ENCODE measurements at places on chromosomes 1 and 21.

- no peak for DNase-seq
Observed at GRCh38 chr1:177106614-177107365, 57.7 kb downstream of the ASTN1 start.

- DNase-seq: no peak
Observed at GRCh38 chr1:203046984-203047630, 20.8 kb downstream of the PPFIA4 start.

DNA sequence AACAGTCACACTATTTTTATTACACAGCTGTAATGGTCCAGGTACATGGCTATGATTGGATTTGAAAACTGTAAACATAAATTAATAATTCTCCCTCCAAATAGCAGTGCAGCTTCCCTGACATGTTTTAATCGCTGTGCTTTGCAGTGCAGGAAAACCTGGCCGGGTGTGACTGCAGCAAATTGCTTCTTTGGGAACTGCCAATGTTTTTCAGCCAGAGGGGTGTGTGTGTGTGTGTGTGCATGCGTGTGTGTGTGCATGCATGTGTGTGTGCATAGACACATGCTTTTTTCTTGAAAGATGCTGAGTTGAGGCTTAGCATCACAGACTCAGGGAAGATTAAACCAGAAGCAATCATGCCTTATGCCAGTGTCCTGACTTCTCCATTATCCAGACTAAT, 231.2 kb downstream of the PRDM2 start:
- DNase-seq: no peak

- DNase-seq: no peak
Observed at GRCh38 chr1:235567812-235568503, 63.7 kb upstream of the B3GALNT2 start.

GRCh38 chr1:43987159-43987902, 4.1 kb upstream of the CCDC24 start:
- no peak for DNase-seq

DNA sequence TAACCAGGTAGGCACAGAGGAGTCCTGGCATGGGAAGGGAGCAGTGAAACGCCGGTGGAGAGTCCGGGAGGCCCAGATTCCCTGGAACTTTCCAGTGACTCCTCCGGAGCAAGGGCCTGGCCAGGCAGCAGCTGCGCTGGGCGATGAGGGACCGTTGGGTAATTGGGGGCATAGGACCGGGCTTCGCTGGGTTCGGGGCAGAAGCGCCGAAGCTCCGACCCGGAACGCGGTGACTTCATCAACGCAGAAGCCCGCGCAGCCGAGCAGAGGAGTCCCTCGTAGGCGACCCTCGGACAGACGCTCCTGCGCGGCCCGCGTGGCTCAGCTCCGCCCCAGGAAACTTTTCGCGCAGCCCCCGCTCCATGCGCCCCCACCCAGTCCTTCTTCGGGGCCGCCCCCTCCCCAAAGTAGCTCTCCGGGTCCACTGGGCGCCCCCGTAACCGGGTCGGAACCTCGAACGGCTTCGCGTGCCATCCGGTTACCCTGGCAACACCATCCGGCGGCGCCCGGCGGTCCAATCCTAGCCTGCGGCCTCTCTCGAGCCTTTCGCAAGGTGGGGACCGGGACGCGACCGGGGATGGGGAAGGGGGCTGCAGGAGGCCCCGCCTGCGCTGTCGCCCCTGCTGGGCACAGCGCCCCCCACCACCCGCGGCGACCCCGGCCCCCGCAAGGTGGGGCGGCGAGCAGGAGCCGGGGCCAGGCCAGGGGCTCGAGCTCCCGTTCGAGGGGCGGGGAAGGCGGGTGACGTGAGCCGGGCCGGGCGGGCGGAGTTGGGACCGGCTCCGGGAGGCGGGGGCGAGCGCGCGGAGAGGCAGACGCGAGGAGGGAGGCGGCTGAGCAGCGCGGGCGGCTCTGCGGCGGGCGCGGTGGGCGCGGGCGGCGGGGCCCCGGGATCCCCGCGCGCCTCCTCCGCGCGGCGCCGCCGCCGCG, at the start of gene AJAP1:
Gene AJAP1, plus strand, starts transcription at position 814 of the 930 bp plus-strand sequence. CDS start 817 bp downstream, outside the sequence.
- no peak for DNase-seq

DNA sequence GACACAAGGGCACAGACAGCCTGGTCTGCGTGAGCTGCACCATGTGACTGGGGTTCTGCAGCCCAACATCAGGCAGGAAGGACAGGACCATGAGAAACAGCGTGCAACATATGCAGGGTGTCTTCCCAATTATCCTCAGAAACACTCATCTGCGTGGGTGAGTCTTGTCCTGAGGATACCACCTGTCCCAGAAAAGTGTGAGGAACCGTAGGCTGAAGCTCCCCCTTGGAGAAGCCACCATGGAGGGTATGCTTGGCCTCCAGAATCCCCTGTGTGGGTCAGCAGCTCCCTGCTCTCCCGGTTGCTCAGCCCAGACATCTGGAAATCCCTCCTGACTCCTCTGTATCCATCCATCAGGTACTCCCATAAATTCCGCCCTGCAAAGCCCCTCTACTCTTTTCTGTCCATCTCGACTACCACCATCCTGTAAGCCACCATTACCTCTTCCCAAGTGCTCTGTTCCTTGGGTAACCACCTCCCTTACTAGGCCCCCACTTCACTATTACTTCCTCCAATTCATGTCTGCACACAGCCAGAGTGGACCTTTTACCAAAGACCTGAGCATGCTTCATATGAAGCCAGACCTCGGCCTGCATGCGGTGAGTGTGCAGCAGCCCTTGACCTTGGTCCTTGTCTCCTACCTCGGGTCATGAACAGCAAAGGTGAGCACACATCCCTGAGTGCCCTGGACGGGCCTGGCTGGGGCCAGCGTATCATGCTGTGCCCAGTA, 33.0 kb downstream of the ETS2 start:
- no peak for DNase-seq

DNA sequence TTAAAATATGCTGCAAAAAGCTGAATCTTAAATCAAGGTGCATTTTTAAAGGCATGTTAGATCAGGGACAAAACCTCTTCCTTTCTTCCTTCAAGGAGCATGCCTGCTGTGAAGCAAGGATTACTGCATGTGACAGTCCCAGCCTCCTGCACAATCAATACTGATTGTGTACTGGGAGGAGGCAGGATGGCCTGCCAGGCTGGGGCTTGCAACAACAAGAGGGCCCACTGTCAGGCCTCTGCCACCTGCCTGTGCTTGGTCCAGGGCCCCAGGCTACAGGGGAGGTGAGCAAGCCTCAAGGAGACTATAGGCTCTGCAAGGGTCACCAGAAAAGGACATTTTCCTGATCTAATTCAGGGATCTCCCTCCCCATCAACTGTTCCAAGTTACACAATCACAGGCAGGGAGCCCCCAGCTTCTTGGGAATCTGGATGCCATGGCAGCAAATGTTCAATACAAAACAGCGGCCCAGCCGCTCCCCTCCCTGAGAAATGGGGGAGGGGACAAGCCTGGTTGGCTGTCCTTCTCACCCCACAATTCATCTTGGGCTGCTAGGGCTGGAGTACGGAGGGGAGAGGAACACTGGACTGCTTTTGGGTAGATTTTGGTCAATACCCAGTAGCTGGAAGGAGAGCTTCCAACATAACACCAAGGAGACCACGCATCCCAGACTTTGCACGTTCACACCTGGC, 76.7 kb downstream of the SSBP3 start:
- no peak for DNase-seq

DNA sequence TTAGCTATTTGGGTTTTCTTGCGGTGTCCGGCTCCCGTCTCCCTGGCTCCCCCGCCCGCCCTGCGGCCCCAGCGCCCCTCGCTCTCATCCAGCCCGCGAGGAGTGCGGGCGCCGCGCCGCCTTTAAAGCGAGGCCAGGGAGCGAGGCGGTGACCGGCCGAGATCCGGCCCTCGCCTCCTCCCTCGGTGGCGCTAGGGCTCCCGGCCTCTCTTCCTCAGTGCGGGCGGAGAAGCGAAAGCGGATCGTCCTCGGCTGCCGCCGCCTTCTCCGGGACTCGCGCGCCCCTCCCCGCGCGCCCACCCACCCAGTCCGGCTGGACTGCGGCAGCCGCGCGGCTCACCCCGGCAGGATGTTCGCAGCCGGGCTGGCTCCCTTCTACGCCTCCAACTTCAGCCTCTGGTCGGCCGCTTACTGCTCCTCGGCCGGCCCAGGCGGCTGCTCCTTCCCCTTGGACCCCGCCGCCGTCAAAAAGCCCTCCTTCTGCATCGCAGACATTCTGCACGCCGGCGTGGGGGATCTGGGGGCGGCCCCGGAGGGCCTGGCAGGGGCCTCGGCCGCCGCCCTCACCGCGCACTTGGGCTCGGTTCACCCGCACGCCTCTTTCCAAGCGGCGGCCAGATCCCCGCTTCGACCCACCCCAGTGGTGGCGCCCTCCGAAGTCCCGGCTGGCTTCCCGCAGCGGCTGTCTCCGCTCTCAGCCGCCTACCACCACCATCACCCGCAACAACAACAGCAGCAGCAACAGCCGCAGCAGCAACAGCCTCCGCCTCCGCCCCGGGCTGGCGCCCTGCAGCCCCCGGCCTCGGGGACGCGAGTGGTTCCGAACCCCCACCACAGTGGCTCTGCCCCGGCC, 492 bp downstream of the HLX start:
- DNase-seq: no peak

DNA sequence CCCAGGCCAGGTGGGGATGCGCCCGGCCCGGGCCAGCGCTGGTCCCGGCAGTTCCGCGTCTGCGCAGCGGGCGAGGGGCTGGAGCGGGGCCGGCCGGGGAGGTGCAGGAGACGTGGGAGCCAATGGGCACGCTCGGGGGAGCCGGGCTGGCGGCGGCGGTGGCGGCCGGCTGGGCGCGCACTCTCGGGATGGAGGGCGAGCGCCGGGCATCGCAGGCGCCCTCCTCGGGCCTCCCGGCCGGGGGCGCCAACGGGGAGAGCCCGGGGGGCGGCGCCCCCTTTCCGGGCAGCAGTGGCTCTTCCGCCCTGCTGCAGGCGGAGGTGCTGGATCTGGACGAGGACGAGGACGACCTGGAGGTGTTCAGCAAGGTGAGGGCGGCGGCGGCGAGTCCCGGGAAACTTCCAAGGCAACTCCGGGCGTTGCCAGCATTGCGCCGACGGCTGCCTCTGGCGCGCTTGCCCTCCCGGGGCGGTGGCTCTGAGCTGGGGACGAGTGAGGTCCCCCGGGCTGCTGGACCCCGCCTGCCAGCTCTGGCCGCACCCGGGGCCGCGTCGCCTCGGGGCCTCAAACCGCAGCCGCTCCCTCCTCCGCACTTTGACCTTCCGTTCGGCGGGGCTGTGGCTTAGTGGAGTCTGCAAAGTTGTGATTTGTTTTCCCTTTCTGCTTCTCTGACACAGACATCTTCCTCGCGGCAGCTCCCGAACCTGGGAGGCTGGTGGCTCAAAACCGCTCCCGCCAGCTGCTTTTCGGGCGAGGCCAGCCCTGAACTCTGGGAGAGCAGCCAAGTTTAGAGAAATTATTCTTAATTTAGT, at the start of gene SNX7:
Gene SNX7, plus strand, starts transcription at position 178 of the 812 bp plus-strand sequence. Its CDS starts 11 bp downstream, at position 189.
- no peak for DNase-seq

DNA sequence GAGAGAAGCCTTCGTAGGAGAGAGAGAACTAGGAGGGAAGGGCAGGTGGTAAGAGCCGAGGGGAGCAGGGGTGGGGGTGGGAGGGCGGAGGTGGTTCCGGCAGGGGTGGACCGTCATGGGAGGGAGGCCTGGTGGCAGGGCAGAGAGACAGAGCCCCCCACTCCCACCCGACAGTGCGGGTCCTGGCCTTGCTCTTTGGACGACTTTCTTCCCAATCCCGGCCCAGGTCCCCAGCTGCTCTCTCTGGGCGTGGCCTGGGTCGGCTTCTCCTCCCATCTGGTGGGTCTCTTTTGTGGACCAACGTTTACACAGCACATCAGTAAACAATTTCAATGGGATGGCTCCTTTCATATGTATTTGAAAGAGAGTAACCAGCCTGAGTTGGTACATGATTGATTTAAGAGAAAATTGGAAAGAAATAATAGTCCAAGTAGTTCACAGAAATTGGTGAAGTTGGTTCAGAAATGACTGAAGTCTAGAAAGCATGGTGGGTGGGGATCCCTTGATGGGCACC, 56.9 kb downstream of the LDLRAD2 start:
- DNase-seq: no peak

DNA sequence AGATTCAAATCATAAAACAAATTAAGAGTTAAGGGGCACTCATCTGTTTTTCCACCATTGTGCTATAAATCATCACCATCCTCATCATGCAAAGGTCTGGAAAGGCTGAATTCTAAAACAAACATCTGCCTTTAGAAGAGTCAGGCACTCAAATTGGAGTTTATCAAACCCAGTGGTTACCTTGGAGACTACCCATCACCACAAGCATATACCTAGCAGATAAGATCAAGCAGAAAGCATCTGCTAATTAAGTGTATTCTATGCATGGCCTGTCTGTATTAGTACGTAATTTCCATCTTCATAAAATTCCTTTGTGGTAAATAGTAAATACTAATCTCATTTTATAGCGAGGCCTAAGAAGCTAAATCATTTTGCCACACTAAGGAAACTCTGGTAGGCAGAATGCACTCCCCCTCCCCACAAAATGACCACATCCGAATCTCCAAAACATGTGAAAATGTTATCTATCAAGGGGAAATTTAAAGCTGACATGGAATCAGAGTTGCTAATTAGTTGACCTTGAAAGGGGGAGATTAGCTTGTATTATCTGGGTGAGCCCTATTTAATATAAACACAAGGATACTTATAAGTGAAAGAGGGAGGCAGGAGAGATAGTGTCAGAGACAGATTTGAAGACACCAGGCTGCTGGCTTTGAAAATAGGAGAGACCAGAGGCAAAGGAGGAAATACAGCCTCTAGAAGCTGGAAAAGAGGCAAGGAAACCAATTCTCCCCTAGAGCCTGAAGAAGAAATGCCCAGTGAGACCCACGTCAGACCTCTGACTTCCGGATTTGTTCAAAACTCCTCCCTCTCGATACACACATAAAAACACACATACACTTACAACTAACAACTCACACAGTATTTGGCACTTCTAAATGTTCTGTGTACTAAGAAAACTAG, 23.2 kb downstream of the ARID4B start:
- DNase-seq: no peak

Data from stimulated activated CD8-positive, alpha-beta memory T cell treated with anti-CD3 and anti-CD28 coated beads, Interleukin-4, amount 100 ng/mL, for 4 hours (primary cell).